ENCODE measurements at places on chromosomes 5 and 9.

- no peak for DNase-seq
These were observed 45.7 kb upstream of the PIK3R1 start for GRCh38 chr5:68169903-68170302.

DNA sequence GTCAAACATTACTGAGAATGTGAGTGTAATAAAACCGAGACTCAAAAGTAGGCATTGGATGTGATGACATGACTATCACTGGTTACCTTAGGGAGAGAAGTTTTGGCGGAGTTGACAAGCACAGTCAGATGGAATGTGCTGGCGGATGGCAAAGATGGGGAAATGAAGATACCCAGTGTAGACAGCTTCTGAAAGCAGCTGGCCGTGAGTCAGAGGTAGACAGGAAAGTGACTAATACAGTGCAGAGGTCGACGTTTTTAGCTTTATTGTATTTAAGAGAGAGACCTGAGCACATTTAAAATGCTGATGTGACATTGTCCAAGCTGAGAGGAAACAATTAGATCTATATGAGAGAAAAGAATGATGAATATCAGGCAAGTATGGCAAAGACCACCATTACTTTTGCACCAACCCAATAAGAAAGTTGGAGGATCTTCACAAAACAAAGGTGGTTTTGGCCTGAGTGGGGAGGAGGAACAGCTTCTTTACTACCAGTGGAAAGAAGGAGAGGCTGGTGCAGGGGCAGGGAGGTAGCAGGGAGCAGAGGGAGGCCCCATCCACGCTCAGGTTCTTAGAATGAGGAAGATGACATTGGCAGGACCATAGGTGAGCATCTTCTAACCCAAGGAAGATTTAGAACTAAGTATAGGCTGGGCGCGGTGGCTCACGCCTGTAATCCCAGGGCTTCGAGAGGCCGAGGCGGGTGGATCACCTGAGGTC lies 36.7 kb upstream of the KCNIP1 start:
- peak; percentile 45 for DNase-seq

- DNase-seq, result no peak
These were observed 232.6 kb downstream of the PRDM9 start for GRCh38 chr5:23740029-23740428.

DNA sequence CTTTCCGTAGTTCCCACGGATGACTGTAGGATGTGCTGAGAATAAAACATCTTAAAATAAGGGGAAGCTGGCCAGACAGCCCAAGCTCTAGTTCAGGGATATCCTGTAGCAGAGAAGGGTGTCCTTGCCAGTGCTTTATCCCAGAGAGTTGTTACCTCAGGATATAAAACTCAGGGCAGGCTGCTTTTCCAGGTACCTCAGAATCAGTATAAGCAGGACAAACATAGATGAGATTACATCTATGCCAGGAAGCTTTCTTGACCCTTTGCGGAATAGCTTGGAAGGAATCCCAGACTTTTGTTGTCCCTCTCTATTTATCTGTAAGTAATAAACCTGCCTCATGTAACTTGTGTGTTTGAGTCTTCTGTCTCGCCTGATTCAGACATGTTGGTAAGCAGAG lies 565.7 kb downstream of the PRDM9 start:
- no peak for DNase-seq

GRCh38 chr9:87611776-87612175 lies 114.1 kb downstream of the DAPK1 start:
- no peak for DNase-seq

GRCh38 chr5:73694089-73694488 lies 68.1 kb downstream of the ARHGEF28 start:
- no peak for DNase-seq

- no peak for DNase-seq
These were observed 804 bp downstream of the MED10 start for GRCh38 chr5:6377582-6377904.

GRCh38 chr9:95147452-95148207 lies 169.9 kb downstream of the FANCC start:
- no peak for DNase-seq

GRCh38 chr5:174520420-174521396 lies 203.7 kb upstream of the MSX2 start:
- no peak for DNase-seq

DNA sequence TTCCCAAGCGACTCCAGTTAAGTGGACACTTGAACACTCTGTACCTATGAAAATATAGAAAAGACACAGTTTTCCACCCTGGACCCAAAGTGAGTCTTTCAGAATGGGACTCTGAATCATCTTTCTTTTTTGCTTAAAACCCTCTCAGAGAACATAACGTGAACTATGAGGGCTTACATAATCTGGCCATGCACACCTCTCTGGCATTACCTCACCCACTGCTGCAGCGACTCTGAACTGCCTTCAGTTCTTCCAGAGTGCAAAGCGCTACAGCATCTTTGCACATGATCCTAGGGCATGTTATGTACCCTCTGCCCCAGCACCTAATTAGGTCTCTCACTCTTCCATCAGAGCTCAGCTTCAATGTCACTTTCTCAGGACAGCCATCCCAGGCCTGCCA lies 186.2 kb downstream of the RORB start:
- no peak for DNase-seq

GRCh38 chr9:78210841-78211301 lies 25.0 kb upstream of the CEP78 start:
- DNase-seq, result no peak

DNA sequence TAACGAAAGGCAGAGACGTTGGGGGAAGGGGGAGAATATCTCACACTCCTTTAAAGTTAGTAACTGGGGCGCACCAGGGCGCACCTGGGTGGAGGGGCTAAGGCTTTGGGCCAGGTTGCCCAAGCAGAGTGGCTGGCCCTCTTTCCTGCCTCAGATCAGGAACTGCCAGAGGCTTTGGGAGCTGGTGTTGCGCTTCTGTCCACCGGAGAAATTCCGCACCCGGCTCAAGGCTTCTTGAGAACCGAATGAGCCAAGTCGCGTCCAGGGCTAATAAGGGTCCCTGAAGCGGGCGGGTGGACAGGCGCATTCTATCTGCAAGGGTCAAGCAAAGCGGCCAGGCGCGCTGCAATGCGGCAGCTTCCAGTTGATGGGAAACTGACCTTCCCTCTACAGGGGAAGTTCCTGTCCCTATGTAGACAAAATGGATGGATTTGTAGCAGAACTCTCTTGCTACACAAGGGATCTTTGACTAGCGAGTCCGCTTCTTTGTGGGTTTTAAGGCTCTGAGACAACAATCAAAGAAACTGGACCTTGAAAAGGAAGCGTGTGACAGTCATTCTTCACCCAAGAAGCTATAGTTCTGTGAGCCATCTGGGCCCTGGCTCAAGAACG lies 5.5 kb downstream of the PAX5 start:
- no peak for DNase-seq

- DNase-seq, result no peak
These were observed 99.6 kb upstream of the TAF11L2 start for GRCh38 chr5:17398431-17398830.

- no peak for DNase-seq
These were observed 20.6 kb downstream of the LIX1 start for GRCh38 chr5:97121848-97122247.

GRCh38 chr9:2317591-2317990 lies 302.4 kb downstream of the SMARCA2 start:
- DNase-seq, result no peak

DNA sequence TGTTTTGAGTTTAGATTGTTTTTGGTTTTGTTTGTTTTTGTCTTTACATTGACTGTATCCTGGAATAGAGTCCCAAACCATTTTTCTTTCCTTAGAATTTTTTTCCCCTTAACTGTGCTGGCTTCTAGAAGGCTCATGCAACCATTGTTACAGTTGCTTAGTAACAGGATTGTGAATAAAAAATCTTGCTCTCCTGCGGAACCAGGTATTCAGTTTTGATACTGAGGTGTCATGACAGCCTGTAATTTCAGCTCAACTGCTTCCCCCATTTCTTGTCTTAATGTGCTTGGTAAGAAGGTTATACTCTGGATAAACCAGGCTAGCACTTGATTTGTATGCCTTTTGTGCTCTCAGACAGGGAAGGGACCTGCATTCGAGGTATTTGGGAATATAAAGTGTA lies 42.1 kb downstream of the FOCAD start:
- no peak for DNase-seq

GRCh38 chr5:2611659-2612058 lies 139.8 kb downstream of the IRX2 start:
- no peak for DNase-seq

GRCh38 chr9:121026260-121026691 lies 23.8 kb downstream of the C5 start:
- no peak for DNase-seq

DNA sequence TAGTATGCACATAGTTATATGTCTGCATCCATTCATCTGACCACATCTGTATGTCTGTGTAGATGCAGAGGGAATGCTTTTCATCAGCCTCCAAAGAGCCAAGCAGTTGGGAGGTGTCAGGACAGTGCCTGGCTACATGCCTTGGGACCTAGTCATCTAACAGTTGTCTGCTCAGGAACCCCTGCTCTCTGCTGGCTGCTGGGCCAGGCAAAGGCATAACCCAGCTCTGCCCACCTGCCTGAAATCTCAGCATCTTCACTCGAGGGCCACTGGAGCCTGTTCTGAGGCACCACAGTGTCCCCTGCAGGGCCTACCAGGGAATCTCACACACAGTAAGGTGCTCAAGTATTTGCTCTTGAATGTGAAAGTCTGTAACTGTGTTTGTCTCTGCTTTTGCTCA lies 3.7 kb downstream of the C9orf50 start:
- DNase-seq, result no peak

- DNase-seq, result no peak
These were observed 1.2 kb downstream of the SRFBP1 start for GRCh38 chr5:121962958-121963357.

GRCh38 chr9:83622433-83622938 lies 457 bp upstream of the IDNK start:
- no peak for DNase-seq

- DNase-seq, result peak; percentile 29
These were observed 104.2 kb downstream of the PPARGC1B start for GRCh38 chr5:149834246-149834855.

GRCh38 chr5:67416133-67416937 lies 219.7 kb upstream of the CD180 start:
- DNase-seq, result no peak

DNA sequence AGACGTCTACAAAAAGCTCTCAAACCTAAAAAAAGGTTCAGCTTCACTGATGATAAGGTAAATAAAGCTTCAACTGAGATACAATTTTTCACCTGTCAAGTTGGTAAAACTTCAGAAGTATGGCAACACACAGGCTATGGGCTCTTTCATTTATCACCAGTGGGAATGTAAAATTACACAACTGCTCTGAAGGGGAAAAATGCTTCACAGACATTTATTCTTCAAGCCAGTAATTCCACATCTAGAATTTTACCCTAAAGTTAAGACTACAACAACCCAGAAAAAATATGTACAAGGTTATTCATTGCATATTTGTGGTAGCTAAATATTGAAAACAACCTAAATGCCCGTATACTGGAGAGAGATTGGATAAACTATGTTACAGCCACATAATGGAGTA lies 48.1 kb upstream of the NREP start:
- no peak for DNase-seq

- no peak for DNase-seq
These were observed 2.6 kb downstream of the FABP6 start for GRCh38 chr5:160231783-160232342.

GRCh38 chr9:22030101-22030598 lies 21.0 kb upstream of the CDKN2B start:
- no peak for DNase-seq

DNA sequence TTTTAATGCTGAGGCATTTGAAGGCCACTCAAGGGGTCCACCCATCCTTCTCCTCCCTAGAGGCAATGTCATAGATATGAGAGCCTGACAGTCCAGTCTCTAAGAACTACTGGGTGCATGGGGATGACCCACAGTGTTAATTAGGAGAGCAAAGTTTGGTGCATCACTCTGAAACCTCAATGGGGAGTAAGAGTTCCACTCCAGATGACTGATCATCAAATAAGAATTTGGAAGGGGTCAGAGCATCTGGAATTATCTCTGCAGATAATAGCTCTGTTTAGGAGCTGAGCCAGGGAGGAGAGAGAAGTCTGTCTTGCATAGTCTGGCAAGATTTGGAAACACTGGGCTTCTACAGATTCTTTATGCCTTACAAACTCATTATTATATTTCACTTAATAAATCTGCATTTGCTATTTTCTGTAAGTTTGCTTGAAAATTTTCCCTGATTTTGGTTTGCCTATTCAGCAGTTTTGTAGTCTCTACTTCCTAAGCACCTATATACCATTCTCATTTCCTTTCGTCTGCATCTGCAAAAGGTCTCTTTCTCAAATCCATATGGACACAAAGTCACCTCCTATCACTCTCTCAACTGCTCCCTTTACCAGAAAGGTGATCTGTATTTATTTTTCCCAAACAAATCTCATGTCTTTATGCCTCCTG lies 27.7 kb downstream of the FGF10 start:
- DNase-seq, result no peak

DNA sequence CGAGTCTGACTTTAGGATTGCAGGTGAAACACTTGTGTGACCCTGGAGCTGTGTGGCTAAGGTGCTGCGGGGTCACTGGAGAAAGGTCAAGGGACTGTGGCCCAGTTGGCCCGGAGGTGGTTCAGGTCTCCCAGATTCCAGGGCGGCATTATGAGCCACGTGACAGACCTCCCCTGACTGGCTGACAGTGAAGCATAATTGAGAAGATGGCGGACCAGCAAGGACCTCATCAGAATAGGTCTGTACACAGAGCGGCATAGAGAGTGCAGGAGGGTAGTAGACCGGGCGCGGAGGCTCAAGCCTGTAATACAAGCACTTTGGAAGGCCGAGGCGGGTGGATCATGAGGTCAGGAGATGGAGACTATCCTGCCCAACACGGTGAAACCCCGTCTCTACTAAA lies 815 bp upstream of the ODF2 start:
- no peak for DNase-seq

GRCh38 chr9:93463638-93464248 lies 10.4 kb upstream of the FAM120AOS start:
- no peak for DNase-seq

DNA sequence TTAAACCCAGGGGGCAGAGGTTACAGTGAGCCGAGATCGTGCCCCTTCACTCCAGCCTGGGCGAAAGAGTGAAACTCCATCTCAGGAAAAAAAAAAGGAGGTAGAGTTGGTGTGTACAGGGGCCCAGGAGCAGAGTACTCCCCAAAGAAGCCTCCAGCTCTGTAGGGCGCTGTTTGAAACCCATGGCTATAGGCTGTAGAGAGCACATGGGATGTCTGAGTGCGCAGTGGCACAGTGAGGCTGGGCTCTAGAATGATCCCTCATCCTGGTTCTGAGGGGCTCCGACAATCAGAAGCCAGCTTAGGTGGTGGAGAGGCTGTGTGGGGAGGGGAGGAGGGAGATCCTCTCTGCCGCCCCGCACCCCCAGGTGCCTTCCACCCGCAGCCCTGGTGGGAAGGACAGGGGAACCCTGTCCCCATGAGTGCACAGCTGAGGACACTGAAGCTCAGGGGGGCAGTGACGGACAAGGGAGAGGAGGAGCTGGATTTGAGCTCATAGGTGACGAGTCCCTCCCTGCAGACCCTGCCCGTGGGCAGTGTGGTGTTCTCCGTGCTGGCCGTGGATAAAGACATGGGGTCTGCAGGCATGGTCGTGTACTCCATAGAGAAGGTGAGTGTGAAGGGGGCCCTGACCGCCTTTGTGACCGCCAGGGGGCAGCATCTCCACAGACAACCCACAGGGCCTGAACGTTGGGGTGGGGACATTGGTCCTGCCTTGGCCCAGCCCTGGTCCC lies 24.6 kb downstream of the CDHR2 start:
- peak; percentile 71 for DNase-seq

Measured in activated T-cell treated with anti-CD3 and anti-CD28 coated beads for 48 hours (primary cell).